Stimulated activated CD8-positive, alpha-beta memory T cell treated with anti-CD3 and anti-CD28 coated beads, Interleukin-4, amount 100 ng/mL, for 1 hour (primary cell): ENCODE measurements at places on chromosomes 11 and 22.

GRCh38 chr11:58965246-58965985 lies 26.1 kb downstream of the GLYATL1 start:
- no peak for DNase-seq

DNA sequence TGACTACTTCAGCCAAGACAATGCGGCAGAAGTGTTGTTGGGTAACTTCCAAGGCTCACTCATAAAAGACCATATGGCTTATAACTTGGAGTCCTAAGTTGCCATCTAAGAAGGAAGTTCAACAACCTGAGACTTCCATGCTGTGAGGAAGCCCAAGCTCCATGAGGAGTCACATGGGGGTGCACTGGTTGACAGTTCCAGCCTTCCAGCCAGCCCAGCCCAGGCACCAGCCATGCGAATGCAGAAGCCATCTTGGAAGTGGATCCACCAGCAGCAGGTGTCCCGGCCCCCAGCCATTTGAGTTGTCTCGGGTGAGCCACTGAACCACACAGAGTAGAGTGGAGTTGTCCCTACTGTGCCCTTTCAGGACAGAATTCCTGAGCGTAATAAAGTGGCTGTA lies 32.8 kb upstream of the WNT7B start:
- no peak for DNase-seq

GRCh38 chr11:94279996-94280395 lies 24.4 kb upstream of the IZUMO1R start:
- DNase-seq, result no peak

GRCh38 chr11:126485021-126485792 lies 129.7 kb downstream of the ST3GAL4 start:
- no peak for DNase-seq

DNA sequence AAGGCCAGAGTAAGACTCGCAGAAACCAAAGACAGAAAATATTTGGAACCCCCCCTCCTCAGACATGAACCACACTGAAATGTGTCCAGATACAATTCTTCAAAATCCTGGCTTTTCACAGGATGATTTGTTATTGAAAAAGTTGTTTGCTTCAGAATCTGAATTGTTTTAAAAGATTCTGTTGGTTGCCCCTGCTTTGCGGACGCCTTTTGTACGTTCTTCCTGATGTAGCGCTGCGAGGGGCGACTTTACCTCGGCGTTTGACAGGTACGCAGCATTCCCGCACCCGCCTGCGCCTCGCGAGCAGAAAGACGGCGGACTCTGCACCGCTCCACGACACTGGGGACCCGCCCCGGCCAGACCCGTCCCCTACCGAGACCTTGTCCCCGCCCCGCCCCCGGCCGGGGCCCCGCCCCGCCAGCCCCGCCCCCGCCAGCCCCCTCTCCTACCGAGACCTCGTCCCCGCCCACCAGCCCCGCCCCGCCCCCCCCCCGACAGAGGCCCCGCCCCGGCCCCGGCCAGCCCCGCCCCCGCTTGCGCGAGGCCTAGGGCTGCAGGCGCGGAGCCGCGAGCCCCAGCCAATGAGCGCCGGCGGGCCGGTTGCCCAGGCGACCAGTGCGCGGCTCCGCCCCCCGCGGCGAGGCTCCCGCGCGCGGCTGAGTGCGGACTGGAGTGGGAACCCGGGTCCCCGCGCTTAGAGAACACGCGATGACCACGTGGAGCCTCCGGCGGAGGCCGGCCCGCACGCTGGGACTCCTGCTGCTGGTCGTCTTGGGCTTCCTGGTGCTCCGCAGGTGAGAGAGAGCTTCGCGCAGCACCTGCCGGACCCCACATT lies at the start of gene GLB1L2:
Gene GLB1L2, plus strand, starts transcription at position 635 of the 835 bp plus-strand sequence. Its CDS starts 74 bp downstream, at position 709.
- DNase-seq, result peak; percentile 53

DNA sequence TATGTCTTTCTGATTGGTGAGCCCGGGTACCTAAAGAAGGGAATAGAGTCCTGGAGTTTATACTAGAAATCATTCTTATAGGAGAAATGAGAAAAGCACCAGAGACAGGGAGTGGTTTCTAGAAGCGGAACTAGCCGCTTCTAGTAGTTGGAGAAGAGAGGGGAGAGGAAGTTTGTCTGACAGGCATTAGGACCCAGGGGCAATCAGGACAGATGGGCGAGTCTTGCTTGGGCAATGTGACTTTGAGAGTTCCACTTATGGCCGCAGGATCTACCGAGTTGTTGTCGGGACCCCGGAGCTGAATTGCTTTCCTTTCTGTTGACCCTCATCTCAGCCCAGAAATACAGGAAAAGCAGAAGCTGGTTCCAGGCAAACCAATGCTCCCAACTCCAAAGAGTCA lies 596.8 kb upstream of the CNTN5 start:
- DNase-seq, result no peak

DNA sequence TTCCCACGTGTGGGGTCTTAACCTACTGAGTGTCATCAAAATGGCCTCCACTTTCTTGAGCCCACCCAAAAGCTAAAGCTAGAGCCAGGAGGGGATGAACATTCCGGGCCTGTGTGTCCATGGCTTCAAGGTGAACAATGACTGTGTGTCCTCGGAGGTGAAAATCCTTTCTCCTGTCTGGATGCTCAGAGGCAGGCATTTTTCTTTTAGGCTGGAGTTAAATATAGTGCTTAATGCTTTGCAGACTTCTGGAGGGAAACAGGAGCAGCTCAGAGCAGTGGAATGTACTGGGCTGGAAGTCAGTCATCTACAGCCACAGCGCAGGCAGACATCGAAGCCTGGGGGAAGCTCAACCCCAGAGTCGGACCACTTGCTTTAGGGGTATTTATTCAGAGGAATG lies 68.6 kb upstream of the TMEM45B start:
- DNase-seq, result no peak

DNA sequence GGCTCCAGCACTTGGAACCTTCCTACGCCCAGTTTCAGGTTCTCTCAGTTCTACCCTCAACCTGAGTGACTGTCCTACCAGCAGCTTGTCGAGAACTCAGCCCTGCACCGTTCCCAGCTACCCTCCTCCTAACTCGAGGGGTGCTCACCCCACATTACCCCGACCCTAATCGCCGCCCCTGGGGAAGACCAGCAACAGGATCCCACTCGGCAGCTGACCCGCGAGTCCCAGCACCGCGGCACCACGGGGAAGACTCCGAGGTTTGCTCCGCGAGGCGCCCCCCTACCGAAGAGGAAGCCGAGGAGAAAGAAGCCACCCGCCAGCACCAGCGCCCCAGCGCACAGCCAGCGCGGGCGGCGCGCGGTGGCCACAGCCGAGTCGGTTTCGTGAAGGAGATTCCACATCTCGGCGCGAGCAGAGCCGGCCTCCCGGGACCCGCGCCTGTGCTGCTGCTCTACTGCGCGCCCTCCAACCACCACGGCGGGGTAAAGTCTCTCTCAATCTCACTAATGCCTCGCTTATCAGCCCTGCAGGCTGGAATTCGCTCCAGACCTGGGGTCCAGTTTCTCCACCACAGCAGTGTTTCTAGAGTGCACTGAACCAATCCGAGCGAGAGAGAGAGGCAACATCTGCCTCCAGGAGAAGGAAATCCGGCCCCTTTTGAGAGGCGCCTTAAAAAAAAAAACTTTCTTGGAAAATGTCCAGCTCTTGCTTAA lies at the start of gene FOLH1:
Gene FOLH1, minus strand, starts transcription at position 597 of the 716 bp plus-strand sequence. Its CDS starts 193 bp downstream, at position 404.
- DNase-seq, result no peak
